Right ventricle myocardium superior (tissue), 1 donor: ENCODE measurements at places on chromosomes 16 and 17.
A peak's percentile ranks its signal among the peaks of the same experiment; 100 is the strongest.

DNA sequence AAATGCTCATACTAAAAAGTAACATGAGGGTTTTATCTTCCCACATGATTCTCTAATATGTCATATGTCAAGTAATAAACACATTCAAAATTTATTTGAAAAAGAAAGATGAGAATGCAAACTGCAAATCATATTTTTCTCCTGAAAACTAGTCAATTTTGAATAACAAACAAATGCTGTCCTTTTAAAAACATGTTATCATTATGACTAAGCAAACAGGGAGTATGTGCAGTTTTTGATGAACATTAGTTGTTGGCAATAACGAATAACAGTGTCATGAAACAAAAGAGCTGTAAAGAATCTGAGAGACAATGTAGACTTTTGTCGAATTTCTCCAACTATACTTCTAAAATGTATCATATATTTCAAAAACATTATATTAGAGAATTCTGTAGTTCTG, 34.8 kb downstream of the RPGRIP1L start:
- DNase-seq: no peak

- no peak for DNase-seq
Measured at GRCh38 chr17:51398687-51399086, 138.3 kb downstream of the UTP18 start.

- no peak for DNase-seq
Measured at GRCh38 chr17:37174205-37174604, 201.6 kb upstream of the C17orf78 start.

- DNase-seq: no peak
Measured at GRCh38 chr16:8373676-8374431, 216.5 kb downstream of the TMEM114 start.

DNA sequence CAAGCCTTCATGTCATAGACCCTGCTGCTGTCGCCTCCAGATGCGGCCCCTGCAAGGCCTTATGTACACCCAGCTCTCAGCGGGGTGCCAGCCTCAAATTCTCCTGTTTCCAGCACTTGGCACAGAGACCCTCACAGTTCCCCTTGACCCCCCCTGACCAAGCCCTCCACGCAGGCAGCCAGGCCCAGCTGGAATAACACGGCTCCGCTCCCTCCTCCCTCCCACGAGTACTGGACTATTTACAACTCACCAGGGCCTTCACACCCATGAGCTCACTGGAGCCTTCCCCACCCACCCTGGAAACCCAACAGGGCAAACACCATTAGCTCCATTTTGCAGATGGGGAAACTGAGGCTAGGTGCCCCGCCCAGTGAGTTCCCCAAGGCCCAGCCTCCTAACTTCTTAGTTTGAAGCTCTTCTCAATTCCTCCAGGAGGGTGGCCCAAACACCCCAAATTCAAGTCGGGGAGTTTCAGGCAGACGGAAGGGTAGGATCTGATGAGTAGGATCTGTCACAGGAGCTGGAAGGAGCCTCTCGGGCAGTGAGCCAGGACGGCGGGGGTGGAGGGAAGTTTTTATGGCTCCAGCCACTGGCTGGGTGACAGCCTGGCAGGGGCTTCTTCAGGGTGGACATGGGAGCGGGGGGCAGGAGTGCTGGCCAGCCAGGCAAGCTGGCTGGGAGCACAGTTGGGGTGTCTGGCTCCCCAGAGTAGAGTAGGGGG, 17.5 kb upstream of the DLX4 start:
- no peak for DNase-seq

GRCh38 chr17:5399767-5400166, 19.7 kb downstream of the NUP88 start:
- no peak for DNase-seq

DNA sequence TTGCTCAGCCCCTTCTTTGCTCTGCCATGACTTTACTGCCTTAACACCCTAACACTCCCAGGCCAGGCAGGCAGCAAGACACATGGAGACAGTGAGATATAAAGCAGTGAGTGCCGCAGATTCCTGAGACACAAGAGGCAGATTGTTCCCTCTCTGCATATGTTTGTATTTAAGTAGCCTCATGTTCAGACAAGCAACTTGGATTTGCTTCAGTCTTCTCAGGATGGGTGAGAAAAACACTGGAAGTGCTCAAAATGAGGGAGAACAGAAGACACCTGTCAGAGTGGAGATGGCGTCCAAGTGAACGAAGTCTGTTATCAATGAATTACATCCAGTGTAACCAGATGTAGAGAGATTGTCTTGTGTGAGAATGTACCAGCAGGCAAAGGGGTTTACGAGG, 86.8 kb downstream of the CES1 start:
- no peak for DNase-seq

DNA sequence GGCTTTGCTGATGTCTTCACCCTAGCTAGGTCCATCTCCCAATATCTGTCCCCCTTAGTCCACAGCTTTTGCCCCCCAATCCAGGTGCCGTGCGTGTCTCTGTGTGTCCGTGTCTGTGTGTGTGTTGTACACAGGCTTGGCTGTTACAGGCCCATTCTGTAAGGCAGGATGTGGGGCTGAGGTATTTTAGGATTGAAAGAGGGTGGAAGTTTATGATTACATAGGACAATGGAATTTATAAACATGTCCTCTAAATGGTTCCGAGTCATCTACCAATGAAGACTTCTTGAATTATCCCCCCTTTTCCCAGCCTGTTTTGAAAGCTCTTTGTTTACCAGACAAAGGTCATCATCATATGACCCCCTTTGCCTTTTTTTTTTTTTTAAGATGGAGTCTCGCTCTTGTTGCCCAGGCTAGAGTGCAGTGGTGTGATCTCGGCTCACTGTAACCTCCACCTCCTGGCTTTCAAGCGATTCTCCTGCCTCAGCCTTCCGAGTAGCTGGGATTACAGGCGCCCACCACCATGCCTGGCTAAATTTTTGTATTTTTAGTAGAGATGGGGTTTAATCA, 21.9 kb downstream of the ACE start:
- DNase-seq: no peak

DNA sequence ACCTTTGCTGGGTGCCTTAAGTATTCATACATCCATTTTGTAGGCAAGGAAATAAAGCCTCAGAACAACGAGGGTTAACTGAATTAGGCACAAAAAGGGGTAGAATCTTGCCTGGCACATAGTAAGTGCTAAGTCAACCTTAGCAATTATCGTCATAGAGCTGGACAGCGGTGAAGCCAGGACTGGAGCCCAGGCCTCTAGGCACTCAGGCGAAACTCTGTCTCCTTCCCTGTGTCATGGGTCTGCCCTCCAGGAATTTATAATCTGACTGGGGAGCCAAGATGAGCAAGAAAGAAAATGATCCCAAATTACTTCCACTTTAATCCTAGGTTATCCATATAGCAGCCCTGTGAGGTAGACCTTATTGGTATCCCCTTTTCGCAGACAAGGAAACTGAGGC, 61.4 kb downstream of the KATNIP start:
- DNase-seq: no peak

- no peak for DNase-seq
Measured at GRCh38 chr17:28530250-28530649, 22.2 kb downstream of the UNC119 start.

- no peak for DNase-seq
Measured at GRCh38 chr16:82252582-82252981, 82.6 kb upstream of the MPHOSPH6 start.

DNA sequence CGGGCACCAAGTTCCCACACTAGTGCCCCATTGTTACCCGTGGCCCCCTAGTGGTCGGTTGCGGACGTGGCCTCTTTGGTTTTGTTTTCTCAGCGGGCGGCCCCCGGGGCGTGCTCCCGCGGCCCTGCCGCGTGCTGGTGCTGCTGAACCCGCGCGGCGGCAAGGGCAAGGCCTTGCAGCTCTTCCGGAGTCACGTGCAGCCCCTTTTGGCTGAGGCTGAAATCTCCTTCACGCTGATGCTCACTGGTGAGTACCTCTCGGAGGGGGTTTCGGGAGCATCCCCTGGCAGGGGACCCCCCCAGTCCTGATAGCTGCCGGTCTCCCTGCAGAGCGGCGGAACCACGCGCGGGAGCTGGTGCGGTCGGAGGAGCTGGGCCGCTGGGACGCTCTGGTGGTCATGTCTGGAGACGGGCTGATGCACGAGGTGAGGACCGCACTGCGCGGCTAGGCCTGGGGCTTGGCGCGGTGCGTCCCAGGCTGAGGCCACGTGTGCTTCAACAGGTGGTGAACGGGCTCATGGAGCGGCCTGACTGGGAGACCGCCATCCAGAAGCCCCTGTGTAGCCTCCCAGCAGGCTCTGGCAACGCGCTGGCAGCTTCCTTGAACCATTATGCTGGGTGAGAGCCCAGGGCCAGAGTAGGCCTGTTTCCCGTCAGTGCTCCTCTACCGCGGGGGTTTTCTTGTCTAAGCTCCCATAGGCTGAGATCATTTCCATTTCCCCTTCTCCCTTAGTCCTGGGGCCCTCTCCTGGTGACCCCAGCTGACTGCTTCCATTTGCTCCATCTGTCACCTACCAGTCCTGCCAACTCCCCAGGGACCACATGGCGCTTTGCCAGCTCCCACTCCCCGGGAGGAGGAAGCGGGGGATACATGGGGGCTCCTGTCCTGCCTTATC, 1.7 kb downstream of the SPHK1 start:
- DNase-seq: peak; percentile 88

DNA sequence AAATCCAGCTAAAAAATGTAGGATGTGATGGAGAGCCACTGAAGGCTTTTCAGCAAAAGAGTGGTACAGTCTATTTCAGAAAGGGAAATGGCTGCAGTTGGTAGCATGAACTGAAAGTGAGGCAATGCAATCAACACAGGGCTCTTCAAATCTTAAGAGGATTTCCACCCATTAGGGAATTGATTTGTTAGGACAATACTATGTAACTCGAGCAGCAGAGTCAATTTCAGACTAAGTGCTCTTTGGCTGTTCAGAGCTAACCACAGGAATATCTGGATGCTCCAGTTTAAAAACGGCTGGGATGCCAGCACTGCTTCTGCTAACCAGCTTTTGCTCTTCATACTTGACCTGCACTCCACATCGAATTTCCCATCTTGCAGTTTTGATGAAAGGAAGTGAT, 24.6 kb downstream of the CACNG1 start:
- DNase-seq: no peak

DNA sequence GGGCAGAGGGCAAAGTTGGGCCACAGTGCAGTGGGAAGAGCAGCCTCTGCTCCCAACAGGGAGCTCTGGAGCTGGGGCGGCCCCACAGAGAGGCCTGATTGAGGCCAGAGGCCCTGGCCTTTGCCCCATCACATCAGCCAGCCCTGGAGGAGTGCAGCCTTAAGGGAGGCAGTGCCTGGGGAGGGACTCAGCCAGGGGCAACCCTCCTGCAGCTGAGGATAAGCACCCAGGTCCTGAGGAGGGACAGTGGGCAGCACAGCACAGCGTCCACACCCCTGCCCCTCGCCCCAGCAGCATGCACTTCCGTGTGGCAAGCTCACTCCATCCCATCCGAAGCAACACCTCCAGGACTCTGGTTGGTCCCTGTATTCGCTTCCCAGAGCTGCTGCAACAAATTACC, 61.9 kb upstream of the CBX4 start:
- DNase-seq: no peak

- peak; percentile 88 for DNase-seq
Measured at GRCh38 chr16:88920618-88921590, 54.4 kb upstream of the PABPN1L start.
